ENCODE measurements at places on chromosomes 1 and 21.

DNA sequence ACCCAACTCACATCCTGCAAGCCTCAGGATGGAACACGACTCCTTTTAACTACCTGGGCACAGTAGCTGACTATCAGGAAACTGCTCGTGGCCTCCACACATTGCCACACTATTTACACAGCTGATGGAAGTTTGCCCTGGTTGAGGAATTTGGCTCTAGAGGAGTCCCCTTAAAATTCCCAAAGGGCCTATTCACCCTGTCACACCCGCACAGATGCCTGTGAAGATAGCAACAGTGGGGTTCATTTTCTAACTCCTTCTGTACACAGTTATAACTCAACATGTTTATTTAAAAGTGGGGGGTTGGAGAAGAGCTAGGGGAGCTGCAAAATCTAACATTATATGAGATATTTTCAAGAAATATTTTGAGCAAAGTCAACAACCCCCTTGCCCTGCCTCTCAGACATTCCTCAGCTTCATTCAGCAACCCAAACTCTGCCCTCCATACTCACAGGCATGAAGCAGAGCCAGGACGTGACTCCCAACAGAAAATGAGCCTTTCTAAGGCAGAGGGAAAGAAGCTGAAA is 35.8 kb upstream of the CCN1 start:
- no peak for DNase-seq

DNA sequence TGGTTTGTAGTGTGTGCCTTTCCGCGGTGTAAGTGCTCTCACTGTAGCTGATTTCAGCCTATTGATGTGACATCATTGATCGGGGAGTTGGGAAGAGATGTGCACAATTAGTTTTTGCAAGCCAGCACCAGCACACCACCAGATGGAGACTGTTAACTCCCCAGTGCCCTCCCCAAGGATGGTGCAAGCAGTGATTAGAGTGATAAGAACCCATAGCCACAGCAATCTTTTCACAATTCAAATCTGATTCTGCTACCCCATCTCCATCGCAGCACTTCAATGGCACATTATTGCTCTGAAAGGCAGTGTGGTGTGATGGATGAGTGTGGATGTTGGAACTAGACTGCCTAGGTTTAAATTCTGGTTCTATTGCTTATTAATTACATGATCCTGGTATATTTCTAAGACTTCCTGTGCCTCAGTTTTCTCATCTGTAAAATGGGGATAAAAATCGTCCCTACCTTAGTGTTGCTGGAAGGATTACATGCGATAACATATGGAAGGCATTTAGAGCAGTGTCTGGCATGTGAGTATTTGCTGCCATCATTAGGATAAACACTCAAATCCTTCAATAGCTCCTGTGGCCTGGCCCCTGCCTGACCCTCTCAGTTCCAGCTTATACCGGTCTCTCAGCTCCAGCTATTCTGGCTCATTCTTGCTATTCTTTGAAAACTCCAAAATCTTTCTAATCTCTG is 6.7 kb downstream of the CSF3R start:
- no peak for DNase-seq

DNA sequence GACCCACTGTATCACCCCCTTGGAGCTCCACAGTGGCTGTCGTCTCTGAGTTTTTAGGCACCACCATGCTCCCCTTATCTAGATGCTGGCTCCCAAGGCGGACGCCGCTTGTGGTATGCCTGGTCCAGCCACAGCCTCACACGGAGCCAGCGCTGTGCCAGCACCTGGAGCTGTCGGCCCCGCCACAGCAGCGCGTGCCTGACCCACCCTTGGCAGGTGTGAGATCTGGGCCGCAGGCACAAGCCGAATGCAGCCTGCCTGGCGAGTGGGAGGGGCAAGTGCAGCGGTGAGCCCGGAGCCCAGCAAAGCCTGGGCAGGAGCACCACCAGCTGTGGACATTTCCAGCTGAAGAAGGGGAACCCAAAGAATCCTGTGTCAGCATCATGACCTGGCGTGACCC is 91.9 kb upstream of the BACE2 start:
- DNase-seq, result no peak

DNA sequence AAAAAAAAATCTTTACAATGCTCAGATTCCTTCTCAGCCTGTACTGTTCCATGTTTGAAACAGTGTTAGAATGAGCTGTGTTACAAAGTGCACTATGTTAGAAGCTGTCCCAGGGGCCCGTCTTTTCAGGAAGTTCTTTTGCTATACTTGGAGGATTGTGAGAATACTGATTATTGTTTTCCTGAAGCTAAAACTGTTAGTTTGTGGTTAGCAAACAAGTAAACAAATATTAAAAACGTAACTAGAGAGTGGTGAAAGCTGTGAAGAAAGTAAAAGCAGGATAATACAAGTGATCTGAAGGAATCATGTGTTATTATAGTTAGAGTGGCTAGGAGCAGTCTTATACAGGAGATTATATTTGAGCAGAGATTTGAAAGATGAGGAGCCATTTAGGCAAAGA is 35.6 kb downstream of the CAMSAP2 start:
- DNase-seq, result no peak

GRCh38 chr21:31180256-31181081 is 142.2 kb upstream of the KRTAP19-8 start:
- DNase-seq, result no peak

DNA sequence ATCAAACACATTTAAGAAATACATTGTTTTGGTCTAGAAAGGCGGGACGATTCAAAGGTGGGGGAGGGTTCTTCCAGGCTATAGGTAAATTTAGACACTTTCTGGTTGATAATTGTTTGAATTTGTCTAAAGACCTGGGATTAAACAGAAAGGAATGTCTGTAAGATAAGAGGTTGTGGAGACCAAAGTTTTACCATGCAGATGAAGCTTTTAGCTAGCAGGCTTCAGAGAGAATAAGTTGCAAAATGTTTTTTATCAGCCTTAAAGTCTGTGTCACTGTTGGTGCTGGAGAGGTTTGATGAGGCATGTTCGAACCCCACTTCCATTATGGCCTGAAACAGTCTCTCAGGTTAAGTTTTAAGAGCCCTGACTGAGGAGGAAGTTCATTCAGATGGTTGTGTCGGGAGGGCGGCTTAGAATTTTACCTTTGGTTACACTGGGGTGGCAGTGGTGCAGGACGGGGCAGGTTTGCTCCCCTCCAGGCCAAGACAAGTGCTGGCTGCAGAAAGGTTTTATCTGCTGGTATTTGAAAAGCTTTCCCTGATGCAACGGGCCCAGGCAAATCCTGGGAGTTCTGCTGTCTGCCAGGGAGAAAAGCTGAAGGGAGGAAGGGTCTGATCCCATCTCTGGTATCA is 16.0 kb upstream of the SLC2A5 start:
- DNase-seq, result no peak

DNA sequence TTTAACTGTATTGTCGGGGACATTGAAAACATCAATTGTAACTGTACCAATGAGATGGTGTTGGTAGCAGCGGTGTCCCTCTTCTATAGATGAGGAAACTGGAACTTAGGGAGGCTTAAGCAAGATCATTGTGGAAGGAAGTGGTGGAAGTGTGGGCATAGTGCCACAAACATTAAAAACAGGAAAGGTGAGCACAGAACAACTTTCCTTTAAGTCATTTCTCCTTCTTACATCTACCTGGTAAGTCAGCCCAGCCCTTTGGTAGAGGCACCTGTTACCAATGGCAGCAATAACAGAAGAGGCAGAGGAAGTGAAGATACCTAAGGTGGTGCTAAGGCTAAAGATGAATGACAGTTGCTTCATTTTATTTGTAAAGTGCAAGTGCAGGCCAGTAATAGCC is 12.0 kb upstream of the CTSS start:
- no peak for DNase-seq

GRCh38 chr1:199151634-199152425 is 513.0 kb downstream of the PTPRC start:
- no peak for DNase-seq

- no peak for DNase-seq
These were observed 90.7 kb downstream of the GPR88 start for GRCh38 chr1:100628631-100629081.

GRCh38 chr1:150564051-150564991 is 15.1 kb downstream of the MCL1 start:
- DNase-seq, result no peak

All from stimulated activated CD4-positive, alpha-beta T cell treated with anti-CD3 and anti-CD28 coated beads, Interleukin-15, amount 100 ng/mL, for 1 hour (primary cell).